ENCODE measurements at places on chromosomes 6 and 20. TPM values are rescaled to one million over a fixed set of nuclear protein-coding genes. Genes with fewer than 3 reads are reported as not detected.

CST1 gene
- total RNA-seq, result not detected

CBLN4 gene
- total RNA-seq, result 2.8 TPM

PARD6B gene
- 9.4 TPM for total RNA-seq

TFEB gene
- total RNA-seq, result 2.2 TPM
